ENCODE measurements at places on chromosomes 6 and 20.

- no peak for DNase-seq
These were observed 44.9 kb upstream of the TMEM200A start for GRCh38 chr6:130320908-130321307.

DNA sequence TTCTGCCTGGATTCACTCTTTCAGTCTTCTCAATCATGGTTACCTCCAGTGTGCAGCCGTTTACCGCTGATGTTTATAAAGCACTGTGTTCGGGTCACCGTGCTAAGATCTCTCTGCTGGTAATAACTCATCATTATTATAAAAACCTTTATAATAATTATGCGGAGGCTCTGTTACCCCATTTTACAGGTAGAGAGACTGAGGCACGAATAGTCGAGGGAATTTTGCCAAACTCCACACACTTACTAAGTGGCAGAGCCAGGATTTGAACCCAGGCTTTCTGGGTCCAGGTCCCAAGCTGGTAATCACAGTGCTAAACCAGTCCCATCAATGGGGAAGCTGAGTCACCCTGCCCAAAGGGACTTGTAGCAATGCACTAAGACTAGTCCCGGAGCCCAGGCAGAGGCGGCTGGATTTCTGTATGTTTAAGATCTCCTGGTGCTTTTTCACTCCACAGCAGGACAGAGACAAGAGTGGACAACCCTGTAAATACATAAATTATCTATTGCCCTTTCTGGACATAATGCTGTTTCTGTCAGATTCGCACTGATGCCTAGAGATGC is 48.1 kb downstream of the SYNJ2 start:
- no peak for DNase-seq

DNA sequence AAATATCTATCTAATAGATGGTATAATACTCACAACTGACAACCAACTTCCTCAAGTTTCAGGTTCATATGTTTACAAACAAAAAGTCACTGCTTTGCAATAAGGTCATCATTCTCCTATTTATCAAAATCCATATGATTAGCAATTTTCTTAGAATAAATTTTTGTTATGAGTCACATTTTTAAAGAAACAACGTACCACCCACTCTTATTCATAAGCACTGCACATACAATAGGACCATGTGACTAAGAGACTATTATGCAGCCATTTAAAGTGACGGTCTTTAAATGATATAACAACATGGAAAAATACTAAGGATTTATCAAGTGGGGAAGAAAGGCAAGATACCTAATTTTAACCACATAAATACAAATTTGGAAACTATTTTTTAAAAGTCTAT is 40.0 kb downstream of the REPS1 start:
- no peak for DNase-seq

- no peak for DNase-seq
These were observed 5.9 kb downstream of the RBM38 start for GRCh38 chr20:57396984-57397692.

GRCh38 chr6:54778731-54779130 is 67.8 kb upstream of the FAM83B start:
- DNase-seq = no peak
